ENCODE measurements at places on chromosomes 16 and 17. TPM values are rescaled to one million over a fixed set of nuclear protein-coding genes. Genes with fewer than 3 reads are reported as not detected.

Gene DPEP3
- not detected for total RNA-seq

Gene ZG16
- total RNA-seq, result not detected

Gene RHBDL1
- 1.6 TPM for total RNA-seq

Gene C17orf67
- 2.1 TPM for total RNA-seq

Gene FBXW10B
- 1.3 TPM for total RNA-seq

Gene NPIPA5
- total RNA-seq, result 4.7 TPM

- DNase-seq, result no peak
Measured at GRCh38 chr17:8140065-8141029, 11.9 kb downstream of the PER1 start.

DNA sequence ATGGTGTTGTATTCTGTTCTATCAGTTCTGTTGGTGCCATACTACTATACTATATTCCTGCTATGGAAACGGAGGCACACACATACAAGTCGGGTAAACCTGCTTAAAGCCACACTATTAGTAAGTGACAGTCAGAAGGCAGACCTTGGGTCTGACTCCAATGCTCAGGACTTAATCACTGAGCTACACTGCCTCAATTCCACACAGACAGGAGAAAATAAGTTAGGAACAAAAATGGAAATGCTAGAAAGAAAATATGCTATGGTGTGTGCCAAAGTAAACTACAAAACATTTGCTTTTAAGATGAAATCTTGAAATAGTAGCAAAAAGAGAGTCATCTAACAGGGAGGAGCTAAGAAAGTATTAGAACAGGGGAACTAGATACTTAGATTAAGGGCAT lies 48.1 kb downstream of the MYO1D start:
- peak; percentile 25 for DNase-seq

DNA sequence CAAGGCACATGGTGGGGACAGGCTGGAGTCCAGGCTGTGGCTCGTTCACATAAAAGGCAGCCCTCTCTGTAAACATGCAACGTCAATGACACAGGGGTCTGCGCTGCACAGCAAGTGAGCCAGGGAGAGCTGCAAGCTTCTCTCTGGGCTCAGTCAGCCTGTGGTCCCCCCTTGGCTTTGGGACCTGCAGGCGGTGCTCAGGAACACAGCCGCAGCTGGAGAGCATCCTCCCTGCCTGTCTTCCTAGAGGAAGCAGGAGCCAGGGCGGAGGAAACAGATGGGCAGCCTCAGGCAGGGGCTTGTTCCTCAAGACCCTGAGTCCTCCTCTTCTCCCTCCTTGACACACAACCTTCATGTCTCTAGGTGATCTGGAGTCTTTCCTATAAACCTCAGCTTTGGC lies 228.0 kb downstream of the C16orf78 start:
- DNase-seq, result no peak

GRCh38 chr16:79769270-79769927 lies 168.9 kb upstream of the MAF start:
- DNase-seq, result no peak

DNA sequence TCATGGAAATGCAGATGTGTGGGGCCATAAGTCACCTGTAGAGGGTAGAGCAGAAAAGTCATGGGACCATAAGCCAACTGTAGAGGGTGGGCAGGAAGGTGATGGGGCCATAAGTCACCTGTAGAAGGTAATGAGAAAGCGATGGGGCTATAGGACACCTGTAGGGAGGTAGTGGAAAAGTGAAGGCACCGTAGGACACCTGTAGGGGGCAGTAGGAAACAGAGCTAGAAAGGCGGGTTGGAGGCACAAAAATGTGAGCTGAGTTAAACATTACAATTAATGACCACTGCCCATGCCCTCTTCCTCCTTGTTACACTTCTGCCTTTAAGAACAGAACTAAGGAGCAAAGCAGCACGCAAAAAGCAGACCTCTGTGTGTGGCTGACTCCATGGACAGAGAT lies 150.1 kb downstream of the SHISA6 start:
- DNase-seq, result no peak

- DNase-seq, result peak; percentile 51
Measured at GRCh38 chr17:75853433-75853832, 1.7 kb downstream of the WBP2 start.

DNA sequence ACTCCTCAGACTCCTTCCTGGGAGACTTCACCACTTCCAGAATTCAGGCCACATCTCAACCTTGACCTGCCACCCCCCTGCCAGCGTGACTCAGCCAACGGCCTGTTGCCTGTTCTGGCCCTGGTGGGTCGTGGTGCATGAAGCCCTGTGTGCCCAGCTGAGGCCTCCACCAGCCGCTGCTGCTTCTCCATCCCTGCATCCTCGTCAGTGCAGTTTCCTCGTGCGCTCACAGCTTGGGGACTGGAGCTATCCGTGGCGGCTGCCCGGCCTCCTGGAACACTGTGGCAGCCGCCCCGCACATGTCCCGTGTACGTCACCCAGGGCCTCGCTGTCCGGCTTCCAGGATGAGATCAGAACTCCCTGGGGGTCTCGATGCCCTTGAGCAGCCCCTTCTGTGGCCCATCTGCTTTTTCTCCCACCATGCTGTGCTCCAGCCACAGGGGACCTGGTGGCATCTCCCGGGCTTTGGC lies 8.0 kb upstream of the TEDC2 start:
- DNase-seq, result no peak

GRCh38 chr16:27408012-27408601 lies 6.1 kb downstream of the IL21R start:
- DNase-seq, result peak; percentile 38

DNA sequence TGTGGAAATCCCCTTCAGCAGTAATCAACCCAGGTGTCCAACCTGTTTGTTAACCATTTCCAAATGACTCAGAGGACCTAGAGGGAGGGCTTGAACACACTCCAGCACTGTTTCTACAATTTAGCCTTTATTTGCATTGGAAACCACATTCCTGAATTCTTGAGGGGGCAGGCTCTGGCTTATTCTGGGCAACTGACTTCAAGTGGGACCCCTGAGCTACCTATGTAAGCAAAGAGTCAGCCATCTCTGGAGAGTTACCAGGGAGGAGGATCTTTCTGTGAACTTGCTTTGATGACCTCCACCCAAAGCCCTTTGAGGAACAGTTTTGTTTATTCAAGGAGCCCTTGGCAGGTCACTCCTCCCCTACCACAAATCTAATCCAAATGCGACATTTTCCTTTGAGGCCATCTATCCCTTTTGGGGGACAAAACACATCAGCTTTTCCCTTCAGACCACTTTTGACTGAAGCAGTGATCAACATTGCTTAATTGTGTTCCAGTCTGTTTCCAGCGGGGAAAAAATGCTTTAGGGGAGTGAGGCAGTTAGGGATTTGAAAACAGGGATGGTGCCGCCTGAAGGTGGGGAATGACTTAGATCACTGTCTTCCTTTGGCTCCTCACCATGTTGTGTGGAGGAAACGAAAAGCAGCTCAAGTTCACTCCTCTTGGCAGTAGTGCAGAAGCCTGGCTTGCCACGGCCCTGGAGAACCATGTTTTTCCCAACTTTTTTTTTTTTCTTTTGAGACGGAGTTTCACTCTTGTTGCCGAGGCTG lies 46.2 kb downstream of the TUBD1 start:
- DNase-seq, result peak; percentile 86

DNA sequence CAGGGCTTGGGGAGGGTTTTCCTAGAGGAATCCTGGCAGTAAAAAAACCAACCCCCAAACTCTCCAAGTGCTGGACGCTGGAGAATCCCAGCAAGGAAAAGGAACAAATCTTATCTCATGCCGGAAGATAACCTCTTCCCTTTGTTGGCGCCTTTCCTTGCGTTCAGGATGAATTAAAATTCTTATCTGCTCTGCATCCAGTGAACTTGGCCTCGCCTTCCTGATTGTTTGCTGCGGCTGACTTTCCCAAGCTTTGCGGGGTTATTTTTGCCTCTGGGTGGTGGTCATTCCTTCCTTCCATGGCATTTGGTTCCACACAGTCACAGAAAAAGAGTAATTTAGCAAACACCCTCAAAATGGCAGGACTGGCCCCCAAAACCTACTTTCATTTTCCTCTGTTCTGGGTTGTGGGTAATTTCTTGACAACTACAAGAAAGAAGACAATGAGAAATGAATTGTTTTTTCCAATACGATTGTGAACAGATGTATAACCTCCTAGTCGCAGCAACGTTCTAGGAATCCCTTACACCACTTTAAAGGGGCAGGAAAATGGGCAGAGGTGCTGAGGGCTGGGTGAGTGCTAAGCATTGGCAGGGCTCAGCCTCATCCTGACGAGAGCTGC lies 77.8 kb downstream of the MRC2 start:
- peak; percentile 17 for DNase-seq

DNA sequence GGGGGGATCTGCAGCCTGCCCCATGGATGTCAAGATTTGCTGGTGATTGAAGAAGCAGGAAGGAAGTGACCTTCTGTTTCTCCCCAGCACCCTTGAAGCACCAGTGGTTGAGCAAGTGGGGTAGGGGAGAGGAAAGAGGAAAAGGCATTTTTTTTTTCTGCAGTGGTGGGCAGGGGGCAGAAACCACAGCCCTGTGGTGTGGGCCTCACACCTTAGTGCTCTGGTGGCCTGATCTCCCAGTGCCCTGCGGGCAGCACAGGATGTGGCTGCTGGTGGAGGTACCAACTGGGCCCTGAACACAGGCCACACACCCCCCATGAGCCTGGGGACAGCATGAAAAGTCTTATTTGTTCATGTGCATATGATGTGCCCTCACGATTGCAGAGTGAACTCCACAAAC lies 7.1 kb downstream of the ITGAD start:
- no peak for DNase-seq

- peak; percentile 44 for DNase-seq
Measured at GRCh38 chr17:19723964-19724363, 7.6 kb upstream of the SLC47A2 start.

GRCh38 chr16:19505600-19506303 lies 16.1 kb downstream of the GDE1 start:
- DNase-seq, result peak; percentile 53

DNA sequence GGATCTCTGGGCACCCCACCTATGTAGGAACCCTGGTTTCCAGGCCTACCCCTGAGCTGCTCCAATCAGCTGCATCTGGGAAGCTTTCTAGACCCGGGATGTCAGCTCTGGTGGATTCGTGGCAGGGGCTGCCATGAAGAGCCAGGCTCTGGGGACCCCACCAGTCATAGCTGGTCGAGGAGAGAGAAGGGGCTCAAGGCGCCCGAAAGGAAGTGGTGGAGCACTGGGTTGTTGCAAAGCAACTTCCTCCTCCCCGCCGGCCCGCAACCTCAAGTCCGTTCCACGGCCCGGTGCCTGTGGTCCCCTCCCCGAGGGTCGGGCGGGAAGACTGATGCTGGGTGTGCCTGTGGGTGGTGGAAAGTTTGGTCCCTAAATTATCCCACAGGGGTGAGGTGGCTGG lies 10.2 kb downstream of the TBKBP1 start:
- DNase-seq, result no peak

DNA sequence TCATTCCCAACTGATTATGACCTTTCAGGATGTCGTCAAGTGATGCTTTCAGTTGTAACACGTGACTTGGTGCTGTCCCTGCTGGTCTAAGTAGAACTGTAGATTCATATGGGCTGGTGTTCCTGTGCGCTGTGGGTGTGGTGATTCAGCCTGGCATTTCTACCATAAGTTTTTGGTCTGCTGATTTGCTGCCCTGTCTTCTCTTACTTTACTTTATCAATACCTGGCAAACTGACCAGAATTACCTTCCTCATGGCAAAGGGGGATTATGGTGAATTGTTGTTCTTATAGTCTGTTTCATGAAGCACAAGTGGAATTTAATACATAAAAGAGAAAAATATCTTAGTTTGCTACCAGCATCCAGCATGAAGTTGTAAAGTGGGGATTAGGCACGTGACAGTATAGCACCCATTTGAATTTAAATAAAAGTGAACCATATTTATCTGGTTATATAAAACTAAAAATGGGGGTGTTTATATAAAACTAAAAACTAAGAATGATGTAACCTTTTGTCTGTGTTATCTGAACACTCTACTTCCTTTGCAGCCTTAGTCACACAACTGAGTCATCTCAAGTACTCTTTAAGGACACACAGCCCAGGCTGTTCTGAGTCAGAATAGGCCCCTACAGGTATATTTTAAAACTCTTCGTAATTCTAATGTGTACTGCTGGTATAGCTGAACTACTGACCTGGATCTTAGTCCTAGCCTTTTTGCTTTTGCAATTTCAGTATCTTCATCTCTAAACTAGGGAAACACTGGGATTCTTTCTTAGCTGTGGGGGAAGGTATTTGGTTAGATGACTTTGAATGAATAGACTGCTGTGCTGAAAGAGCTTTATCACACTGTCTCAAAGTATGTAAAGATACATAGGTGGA lies 28.3 kb downstream of the TTC19 start:
- peak; percentile 81 for DNase-seq

- no peak for DNase-seq
Measured at GRCh38 chr16:79379095-79379494, 221.4 kb downstream of the MAF start.

DNA sequence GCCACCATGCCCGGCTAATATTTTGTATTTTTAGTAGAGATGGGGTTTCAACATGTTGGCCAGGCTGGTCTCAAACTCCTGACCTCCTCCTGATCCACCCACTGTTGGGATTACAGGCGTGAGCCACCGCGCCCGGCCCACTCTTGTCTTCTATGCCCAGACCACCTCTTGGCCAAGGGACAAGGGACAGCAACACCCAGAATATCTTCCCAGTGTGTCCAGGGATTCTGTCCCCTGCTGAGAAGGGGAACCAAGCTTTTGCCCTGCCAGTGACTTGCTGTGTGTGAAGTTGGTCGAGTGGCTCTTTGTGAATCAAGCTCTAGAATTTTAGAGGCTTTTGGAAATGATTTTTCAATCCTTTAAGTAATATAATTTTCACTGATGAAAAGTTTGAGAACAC lies 1.7 kb upstream of the MPO start:
- no peak for DNase-seq

DNA sequence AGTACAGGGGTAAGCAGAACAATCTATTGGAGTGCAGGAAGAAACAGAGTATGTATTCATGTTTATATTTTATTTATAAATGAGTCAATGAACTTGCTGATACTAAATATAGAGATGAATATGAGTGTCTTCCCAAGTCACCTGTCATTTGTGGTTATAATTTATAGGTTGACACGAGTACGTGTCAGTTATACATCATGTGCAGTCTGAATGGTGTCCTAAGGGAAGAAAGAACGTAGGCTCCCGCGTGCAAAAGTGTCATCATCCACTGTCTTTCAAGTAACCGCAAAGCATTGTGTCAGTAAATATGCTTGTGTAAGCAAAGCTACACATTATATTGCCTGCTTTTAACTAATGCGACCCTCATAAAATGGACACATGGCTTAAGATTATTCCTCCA lies 786.1 kb downstream of the KCNJ2 start:
- no peak for DNase-seq

DNA sequence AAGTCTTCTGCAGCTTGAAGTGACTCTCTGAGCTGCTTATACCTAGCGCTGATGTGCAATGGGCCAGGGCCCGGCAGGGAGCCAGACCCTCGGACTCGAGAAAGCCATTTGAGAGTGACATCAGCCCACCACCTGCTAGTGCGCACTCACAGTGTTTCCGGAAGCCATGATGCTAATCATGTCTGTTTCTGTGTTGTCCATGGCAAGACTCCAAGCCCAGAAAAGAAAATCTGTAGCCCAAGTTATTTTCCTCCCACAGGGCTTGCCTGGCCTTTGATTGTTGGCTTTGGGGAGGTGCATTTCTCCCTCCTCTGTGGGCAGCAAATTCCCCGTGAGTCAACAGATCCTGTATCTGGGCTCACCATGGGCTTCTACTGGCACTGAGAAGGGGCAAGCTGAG lies 1.8 kb upstream of the CDRT4 start:
- peak; percentile 96 for DNase-seq

- DNase-seq, result no peak
Measured at GRCh38 chr16:12578001-12578400, 225.7 kb downstream of the CPPED1 start.

- DNase-seq, result no peak
Measured at GRCh38 chr17:55664287-55664686, 58.4 kb downstream of the TMEM100 start.

GRCh38 chr17:2704890-2705248 lies 6.7 kb downstream of the CLUH start:
- DNase-seq, result no peak
